ENCODE measurements at places on chromosomes 13 and 19.

GRCh38 chr19:48095612-48096175 is 14.9 kb downstream of the PLA2G4C start:
- no peak for DNase-seq

DNA sequence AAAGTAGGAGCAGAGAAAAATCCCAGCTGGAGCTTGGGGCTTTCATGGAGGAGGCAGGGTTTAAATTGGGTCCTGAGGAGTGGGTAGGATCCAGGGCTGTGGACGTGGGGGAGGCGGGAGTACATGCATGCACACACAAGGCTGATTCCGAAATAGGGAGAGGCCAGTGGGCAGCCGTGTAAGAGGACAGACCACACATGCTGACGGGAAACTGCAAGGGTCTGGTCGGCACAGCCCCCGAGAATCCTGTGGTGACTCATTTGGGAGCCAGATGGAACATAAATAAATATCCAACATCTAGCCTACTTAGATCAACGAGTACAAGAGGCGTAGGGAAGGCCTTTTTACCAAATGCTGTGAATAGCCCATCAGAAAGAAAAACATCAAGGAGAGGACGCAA is 216.3 kb upstream of the ZNF507 start:
- no peak for DNase-seq

- DNase-seq: no peak
Observed at GRCh38 chr19:29378543-29379080, 147.2 kb upstream of the VSTM2B start.

GRCh38 chr13:46552889-46553520 is at the start of gene LRCH1:
LRCH1 (plus strand) TSS chr13:46553170; CDS start chr13:46553397, 227 bp downstream.
- peak; percentile 78 for DNase-seq

DNA sequence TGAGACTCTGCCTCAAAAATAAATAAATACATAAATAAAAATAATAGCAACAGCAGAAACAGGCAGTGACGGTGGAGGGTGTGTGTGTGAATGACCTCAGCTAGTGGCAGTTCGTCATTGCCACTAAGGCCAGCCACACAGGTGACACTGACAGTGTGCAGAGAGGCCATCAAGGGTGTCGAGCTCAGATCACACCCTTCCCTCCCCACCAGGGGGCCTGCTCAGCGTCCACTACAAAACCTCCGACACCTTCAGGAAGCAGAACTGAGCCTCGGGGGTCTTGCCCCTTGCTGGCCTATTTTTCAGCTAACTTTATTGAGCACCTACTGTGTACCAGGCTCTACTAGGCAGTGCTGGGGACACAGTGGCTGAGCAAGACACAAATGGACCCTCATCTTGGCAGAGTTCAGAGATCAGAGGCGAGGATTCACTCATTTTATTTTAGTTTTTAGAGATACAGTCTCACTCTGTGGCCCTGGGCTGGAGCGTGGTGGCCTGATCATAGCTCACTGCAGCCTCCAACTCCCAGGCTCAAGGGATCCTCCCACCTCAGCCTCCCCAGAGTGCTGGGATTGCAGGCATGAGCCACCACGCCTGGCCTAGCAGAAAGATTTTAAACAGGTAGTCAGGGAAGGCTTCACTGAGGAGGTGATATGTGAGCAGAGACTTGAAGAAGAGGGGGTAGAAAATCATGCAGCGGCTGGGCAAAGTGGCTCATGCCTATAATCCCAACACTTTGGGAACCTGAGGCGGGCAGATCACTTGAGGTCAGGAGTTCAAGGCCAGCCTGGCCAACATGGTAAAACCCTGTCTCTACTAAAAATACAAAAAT is 30.3 kb upstream of the SEMA6B start:
- no peak for DNase-seq

DNA sequence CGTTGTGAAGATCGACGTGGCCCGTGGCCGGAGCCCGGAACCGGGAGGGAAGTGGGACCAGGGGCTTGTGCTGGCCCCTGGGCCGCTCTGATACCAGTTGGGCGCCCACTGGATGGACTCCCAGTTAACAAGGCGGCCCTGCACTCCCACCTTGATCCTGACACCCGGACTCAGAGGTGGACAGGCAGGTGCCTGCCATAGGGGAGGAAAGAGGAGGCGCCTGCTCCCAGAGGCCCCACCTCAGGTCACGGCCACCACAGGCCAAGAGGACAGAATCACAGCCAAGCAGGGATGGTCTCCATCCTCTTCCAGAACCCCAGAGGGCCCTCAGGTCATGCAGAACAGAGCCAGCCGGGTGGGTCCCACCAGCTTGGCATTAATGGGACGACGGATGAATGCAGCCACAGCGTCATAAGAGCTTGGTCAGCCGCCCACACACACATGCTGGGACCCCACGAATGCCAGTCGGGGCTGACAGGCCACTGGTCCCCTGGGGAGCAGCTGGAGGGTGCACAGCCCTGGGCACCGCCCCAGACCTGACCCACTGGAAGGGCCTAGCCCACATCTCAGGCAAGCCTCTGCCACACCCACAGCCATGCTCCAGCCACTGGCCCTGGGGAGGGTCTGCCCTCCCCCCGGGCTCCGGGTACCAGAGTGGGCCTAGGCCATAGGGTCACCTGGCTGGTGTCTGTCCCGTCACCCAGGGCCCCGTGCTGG is 9.6 kb upstream of the KLF16 start:
- no peak for DNase-seq

- DNase-seq: no peak
Observed at GRCh38 chr13:40102360-40102727, 446.9 kb downstream of the COG6 start.

DNA sequence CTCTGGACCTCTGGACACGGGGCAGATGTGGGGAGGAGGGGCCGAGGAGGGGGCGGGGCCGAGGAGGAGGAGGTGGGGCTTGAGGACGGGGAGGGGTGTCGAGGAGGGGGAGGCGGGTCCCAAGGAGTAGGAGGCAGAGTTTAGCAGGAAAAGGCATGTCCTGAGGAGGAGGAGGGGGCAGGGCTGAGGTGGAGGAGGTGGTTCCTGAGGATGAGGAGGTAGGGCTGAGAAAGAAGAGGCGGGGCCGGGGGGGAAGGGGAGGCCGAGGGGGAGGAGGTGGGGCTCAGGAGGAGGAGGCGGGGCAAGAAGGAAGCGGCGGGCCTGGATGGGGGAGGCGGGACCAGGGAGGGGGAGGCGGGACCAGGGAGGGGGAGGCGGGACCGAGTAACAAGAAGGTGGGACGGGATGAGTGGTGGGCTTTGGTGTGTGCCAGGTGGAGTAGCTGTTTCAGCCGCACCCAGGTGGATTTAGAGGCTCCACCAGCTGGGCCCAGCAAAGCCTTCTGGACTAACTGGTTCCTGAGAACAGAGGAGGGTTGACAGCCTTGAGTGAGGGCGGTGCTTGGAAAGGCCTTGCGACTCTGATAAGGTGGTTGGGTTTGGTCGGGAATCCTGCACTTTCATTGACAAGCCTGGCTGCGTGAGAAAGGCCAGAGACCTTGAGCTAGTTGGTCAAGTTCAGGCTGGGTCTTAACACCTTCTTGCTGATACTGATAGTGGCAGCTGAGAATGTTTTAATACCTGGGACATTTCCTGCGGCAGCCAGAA is 7.7 kb downstream of the TECR start:
- no peak for DNase-seq

- DNase-seq: no peak
Observed at GRCh38 chr13:101730420-101731000, 278.0 kb downstream of the ITGBL1 start.

GRCh38 chr13:90416519-90416918 is 931.0 kb upstream of the MIR17HG start:
- no peak for DNase-seq

DNA sequence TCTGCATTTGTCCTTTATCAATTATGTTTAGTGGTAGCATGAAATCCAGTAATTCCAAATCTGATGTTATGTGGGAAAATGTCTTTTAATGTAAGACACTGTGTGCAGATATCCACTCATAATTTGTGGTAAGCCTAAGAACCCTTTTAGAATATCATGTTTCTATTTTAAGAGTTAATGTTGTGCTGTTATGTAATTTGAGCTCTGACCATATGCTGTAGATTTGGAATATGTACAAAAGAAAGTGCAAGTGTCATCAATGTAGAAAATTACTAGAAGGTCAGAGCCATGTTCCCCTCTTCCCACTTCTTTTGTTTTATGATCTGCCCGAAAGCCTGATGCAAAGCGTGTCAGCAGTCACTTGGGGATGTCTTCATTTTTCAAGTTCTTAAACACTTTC is 44.5 kb downstream of the SCEL start:
- DNase-seq: no peak

DNA sequence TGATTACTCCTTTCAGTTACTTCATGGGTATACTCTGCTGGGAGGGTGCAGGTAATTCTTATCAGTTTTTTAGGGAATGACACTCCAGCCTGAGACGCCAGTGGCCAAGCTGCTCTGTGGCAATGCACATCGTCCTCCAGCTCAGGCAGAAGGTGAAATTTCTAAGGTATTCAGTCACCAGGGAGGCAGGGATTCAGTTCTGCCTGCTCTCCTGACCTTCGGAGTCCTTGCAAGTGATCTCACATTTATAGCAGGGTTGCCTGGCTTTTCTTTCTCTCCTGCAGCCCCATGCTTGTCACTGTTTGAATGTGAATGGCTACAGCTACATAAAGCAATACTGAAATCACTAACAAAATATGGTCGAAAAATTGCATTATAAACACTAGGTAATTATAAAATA is 1447.5 kb downstream of the EFNB2 start:
- no peak for DNase-seq

GRCh38 chr19:7622933-7623685 is 6.2 kb downstream of the XAB2 start:
- DNase-seq: no peak

DNA sequence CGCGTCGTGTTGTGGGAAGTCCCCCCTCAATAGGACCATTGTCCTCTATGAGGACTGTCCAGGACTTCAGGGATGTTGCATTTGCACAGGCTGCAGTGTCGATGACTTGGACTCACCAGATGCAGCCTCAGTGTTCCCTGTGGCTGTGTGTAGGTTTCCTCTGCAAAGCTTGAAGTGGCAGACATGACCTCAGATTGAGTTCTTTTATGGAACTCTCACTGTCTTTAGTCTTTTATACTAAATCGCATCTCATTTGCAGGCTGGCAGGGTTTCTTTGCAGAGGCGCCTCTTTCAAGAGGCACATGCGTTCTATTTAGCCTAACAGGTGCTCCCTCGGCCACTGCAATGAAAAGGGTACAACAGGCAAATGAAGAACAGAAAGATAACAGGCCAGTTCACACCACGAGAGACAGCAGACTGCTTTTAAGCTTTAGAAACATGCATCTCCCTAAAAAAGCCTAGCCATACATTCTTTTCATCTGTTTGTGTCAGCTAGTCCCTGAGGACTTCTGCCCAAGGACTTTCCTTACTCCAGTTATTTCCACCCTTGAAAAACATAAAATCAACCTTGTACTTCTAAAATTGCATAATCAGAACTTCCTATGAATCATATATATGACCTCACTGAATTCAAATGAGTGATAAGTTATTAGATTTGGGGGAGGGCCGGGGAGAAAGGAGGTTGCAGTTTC is 118.4 kb downstream of the RAB20 start:
- DNase-seq: no peak

- DNase-seq: no peak
Observed at GRCh38 chr19:1177322-1178114, 3.5 kb upstream of the SBNO2 start.

GRCh38 chr19:34300380-34300779 is 46.0 kb downstream of the GARRE1 start:
- DNase-seq: no peak

DNA sequence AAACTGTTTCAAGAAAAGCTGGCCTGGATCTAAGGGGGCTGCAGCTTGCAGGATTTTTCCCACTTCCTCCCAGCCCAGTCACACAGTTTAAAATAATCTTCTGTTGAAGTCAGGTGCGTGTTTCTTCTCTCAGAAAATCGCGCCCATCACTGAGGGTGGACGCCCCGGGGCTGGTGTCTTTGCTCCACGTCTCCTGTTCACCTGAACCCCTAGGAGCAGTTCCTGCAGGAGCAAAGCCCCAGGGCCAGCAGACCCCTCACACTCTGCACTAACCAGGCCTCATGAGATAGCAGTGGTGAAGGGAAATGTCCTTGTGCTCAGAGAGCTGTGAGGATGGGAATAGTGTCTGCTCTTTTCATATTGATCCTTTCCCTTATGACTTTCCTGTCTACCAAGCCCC is 920 bp upstream of the SIGLEC7 start:
- DNase-seq: no peak

GRCh38 chr13:100399455-100399854 is 189.1 kb downstream of the GGACT start:
- no peak for DNase-seq

- peak; percentile 50 for DNase-seq
Observed at GRCh38 chr19:46000491-46001246, 5.4 kb downstream of the CCDC61 start.

DNA sequence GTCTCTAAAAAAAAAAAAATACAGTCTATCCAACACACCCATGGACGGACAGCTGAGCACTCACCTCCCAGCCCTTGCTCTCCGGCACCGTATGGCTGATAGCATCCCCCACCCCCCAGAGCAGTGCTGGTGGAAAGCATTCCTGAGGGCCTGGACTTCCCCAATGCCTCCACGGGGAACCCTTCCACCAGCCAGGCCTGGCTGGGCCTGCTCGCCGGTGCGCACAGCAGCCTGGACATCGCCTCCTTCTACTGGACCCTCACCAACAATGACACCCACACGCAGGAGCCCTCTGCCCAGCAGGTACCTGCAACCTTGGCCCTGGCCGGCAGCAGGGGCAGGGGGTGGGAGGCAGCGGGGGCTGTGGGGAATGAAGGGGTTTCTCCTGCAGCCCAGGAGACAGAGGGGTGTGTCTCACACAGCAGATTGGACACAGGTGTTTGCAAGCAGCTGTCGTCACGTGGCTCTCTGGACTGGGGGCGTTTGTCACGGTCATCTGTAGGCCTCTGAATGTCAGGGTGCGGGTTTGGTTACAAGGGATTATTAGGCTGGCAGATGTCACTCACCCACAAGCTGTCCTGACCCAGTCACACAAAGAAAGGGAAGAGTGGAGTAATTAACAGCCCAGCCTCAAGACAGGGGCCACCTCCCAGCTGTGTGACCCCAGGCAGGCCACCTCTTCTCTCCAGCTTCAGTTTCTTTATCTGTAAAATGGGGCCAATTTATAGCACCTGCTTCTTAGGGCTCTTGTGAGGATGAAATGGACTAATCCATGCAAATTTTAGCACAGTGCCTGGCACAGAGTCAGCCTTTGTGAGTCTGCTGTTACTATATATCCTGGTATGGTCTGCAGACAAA is 19.3 kb downstream of the PLD3 start:
- no peak for DNase-seq

DNA sequence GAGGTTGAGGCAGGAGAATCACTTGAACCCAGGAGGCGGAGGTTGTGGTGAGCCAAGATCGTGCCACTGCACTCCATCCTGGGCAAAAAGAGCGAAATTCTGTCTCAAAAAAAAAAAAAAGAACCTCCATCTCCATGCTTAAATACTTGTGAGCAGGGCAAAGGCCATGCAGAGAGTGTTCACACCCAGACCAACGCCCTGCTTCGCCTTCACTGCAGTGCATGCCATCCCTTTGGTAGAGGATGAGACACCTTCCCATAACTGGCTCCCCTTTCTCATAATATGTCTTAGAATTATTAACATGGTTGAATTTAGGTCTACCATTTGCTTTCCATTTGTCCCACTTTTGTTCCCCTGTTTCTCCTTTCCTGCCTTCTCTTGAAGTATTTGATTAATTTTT is 15.4 kb downstream of the BBC3 start:
- DNase-seq: no peak

- no peak for DNase-seq
Observed at GRCh38 chr13:70714993-70715392, 606.7 kb upstream of the KLHL1 start.
